ENCODE measurements at places on chromosomes 16 and 17.

DNA sequence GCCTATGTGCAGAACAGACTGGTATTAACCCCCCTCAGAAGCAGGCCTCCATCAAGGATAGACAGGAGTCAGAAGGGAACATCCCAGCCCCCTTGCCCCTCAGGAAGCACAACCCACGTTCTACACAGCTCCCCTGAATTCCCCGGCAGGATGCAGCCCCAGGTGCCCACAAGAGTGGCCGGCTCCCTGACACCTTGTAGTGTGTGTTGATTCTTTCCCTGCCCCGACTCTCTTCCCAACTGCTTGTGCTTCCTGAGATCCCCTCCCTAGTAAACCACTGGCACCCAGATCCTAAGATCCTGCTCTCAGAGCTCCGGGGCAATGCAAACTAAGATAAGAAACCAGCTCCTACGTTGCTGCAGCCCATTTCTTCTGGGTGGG lies 34.8 kb upstream of the LITAF start:
- DNase-seq, result no peak

GRCh38 chr17:45739786-45740185 lies 44.3 kb upstream of the CRHR1 start:
- no peak for DNase-seq

GRCh38 chr16:57826706-57827625 lies 24.7 kb upstream of the KIFC3 start:
- peak; percentile 67 for DNase-seq

- no peak for DNase-seq
Observed at GRCh38 chr17:56367366-56367765, 214.1 kb downstream of the ANKFN1 start.

DNA sequence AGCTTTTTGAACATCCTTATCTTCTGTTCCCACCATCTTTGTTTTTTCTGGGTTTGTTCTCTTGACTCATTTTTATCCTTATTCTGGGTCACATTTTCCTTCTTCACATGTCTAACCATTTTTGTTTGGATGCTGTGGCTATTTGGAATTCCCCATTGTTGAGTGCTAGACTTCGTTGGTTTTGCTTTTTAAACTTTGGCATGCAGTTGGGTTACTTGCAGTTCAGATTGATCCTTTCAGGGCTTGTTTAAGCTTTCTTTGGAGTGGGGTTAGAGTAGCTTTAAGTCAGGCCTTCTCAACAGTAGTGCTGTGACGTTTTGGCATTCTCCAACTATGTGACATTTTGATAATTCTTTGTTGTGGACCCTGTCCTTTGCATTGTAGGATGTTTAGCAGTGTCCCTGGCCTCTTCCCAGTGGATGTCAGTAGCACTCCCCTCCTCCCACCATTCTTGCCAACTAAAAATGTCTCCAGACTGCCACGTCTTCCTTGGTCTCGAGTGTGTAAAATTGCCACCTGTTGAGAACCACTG lies 21.1 kb downstream of the PRMT7 start:
- DNase-seq, result no peak

DNA sequence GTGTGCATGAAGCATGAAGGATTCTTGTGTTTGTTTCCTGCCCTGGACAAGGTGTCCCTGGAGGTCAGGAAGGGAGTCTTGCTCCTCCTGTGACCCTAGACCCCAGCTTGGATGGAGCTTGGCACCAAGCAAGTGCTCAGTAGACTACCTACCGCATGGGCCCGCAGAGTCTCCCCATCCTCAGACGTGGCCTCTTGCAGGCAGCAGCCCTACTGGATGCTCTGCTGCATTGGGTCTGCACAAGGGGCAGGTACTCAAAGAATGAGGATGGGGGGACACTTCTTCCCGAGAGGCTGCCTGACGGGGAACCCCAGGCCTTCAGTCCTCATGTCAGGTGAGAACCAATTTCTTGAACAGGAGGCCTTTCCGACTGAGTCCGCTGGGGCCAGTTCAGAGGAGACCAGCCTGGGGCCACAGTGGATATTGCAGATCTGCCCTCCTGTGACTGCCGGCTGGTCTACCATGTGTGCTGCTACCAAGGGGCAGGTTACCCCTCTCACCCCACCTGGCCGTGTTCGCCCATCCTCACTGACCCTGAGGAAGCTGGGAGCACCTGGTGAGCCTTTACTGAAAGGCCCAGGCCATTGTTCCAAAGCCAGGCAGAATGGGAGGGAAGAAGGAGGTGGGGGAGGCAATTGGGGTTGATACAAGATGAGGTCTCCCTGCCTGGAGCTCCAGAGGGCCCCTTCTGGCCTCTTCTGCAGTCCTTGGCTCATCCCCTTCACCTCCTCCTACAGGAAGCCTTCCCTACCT lies 206.3 kb downstream of the RAB11FIP4 start:
- no peak for DNase-seq

DNA sequence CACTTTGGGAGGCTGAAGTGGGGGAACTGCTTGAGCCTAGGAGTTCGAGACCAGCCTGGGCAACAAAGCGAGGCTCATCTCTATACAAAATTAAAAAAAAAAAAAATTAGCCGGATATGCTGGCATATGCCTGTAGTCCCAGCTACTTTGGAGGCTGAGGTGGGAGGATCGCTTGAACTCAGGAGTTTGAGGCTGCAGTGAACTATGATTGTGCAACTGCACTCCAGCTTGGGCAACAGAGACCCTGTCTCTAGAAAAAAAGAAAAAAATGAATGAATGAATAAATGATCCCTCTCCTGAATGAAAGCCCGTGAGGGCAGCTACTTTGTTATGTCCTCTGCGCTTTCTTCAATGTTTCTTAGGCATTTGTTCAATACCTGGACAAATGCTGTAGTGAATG lies 27.7 kb upstream of the DHX8 start:
- no peak for DNase-seq

GRCh38 chr16:29820730-29821642 lies 724 bp downstream of the MVP start:
- peak; percentile 62 for DNase-seq

DNA sequence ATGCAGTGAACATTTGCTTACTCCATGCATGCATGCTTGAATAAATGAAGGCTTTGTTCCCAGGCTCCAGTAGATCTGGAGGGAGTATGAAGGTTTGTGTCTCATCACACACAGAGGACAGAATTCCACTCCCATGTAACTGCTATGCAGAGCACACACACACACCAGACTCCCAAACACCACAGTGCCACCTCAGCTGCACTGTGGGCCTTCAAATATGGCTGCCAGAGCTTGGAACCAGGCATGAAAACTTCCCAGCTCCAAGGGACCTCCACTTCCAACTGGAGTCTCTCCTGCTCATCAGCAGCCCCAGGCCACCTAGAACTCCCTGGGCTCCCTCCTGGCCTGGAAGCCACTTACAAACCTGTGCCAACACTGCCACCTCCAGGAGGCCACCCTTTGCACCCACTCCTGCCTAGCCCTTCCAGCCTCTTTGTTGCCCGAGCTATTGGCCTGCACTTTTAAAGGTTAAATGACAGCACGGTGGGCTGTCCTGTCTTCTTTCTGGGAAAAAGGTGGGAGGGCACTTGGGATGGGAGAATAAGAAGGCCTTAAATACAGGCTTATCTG lies 151.2 kb downstream of the ZNF423 start:
- no peak for DNase-seq

GRCh38 chr17:66317629-66318028 lies 15.2 kb downstream of the PRKCA start:
- no peak for DNase-seq

- no peak for DNase-seq
Observed at GRCh38 chr17:48723423-48724250, 652 bp downstream of the PRAC2 start.

DNA sequence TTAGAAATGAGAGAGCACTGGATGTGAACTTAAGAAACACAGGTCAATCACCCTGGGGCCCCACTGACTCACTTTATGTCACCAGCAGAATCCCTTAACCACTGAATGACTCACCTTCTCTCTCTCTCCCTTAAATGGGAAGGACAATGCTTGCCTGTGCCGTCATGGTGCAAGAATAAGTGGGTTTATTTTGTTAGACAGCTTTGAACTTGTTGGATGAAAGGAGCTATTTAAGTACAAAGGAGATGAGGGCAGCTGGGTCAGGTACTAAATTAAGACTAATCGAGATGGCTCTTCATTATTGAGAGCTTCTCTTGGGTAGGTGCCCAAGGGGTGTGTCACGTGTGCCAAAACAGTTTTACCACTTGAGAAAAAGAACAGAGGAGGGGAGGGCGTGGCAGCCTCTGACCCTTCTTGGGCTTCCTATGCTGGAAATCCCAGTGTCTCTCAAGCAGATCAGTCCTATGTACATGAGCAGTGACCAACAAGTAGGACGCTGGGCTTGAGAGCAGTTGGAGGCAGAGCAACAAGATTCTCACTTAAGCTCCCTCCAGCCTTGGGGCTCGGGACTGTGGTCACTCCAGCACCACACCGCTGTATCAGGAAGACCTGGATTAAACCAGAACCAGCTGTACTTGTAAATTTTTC lies 6.7 kb upstream of the KRT31 start:
- no peak for DNase-seq

DNA sequence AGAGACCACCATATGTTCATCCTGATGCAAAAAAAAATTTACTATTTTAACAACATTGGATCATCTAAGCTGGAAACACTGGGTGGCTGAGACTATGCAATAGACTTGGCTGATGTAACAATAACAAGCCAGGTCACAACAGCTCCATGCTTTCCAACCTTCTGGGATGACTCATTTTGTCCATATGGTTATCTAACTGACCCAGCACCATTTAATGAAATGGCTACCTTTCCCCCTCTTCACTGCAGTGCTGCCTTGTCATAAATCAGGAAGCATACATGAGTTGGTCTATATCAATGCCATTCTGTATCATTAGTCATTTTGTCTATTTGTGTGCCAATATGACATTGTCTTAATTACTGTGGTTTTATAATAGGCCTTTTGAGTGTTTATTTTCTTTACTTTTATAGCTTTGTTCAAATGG lies 217.6 kb upstream of the KCNJ16 start:
- DNase-seq, result no peak

- DNase-seq, result peak; percentile 83
Observed at GRCh38 chr17:40551091-40551878, 14.0 kb downstream of the CCR7 start.

DNA sequence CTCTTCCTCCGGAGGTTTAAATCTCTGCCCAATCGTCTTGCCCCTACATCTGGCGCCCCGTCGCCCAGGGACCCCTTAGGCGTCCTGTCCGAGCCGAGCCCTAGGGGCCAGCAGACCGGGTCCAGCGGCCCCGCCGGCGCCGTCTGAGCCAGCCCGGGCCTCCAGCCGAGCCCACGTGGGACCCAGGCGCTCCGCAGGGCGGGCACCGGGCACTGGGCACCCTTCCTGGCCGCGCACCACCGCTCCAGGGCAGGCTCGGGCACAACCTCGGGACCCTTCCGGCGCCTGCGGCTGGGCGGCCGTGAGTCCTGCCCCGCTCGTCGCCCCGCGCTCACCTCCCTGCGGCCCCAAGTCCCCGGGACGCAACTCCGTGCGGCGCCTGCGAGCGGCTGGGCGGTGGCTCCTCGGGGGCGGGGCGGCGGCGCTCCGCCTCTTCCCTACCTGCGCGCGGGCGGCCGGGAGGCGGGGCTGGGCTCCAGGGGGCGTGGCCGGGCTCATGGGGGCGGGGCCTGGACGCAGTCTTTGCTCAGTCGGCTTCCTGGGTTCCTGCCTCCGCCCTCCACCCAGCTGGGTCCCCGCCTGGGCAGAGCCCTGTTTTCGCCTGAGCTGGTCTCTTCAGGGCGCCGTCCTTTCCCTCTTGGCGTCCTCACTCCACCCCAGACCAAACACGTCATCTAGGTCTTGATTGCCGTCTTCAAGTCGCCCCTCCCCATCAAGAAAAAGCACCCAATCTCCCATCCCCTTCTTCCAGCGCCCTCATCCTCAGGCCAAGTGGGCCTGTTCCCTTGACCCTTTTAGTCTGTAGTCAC lies at the start of gene RHBDF2:
Gene RHBDF2 (minus strand): TSS at position 406 of the 809 bp plus-strand sequence. CDS start 19,899 bp downstream, outside the sequence.
- DNase-seq, result peak; percentile 95

DNA sequence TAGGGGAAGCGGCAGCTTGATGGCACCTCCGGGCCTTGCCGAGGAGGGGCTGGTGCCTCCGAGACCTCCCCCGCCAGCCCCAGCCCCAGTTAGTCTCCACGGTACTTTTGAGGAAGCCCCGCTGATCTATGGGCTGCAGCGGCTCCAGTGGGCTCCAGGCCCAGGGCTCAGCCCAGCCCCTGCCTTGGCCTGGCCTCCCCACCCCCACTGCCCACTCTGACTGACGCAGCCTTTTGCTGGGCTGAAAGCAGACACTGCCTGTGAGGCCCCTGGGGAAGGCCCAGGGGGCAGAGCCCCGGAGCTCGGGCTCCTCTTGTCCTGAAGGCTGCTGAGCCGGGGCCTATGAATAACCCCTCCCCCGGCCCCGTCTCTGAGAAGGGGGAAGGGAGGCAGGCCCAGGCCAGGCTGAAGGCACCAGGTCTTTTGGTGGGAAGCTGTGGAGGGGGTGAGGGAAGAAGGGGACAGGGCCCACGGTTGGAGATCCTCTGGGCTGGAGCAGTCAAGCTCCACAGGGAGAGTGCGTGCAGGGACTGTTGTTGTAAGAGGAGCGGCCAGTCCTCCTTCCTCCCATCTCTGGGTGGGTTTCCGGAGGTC lies 7.5 kb upstream of the SMTNL2 start:
- DNase-seq, result peak; percentile 32

DNA sequence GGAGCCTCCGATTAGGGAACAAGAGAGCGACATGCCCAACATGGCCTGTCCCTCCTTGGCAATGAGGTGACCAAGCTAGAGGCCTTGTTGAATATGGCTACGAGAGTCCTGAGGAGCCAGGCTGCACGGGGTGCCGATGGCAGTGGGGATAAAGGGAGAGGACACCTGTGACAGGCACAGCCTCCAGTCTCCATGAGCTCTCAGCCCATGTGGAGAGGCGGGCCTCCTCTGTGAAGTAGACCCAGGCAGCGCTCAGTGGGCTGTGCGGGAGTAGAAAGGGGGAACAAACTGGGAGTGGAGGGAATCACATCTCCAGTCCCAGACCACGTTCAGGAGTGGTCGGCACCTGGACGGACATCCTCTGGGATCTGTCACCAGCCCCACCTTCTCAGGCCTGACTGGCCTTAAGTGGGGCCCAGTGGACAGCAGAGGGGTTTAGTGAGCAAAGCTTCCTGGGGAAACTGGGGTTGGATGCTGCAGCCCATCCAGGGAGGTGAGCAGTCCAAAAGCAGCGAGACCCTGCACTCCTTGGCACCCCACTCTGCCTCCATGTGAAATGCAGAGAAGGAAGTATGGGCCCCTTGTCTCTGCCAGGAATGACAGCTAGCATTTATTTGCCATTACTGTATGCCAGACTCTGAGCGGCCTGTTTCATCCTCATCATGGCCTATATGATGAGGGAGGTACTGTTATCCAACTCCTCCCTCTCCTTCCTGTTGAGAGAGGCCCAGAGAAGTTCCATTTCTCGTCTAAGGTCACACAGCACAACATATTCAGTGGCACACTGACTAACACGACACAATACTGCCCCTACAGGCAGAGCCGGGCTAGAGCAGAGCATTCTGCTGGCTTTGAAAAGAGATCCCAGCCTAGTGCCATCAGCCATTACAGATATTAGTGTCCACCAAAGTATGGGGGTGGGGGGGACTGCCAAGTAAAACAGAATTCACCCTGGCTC lies 4.5 kb upstream of the TMEM92 start:
- peak; percentile 78 for DNase-seq
